ENCODE measurements at places on chromosomes 6 and 20.

DNA sequence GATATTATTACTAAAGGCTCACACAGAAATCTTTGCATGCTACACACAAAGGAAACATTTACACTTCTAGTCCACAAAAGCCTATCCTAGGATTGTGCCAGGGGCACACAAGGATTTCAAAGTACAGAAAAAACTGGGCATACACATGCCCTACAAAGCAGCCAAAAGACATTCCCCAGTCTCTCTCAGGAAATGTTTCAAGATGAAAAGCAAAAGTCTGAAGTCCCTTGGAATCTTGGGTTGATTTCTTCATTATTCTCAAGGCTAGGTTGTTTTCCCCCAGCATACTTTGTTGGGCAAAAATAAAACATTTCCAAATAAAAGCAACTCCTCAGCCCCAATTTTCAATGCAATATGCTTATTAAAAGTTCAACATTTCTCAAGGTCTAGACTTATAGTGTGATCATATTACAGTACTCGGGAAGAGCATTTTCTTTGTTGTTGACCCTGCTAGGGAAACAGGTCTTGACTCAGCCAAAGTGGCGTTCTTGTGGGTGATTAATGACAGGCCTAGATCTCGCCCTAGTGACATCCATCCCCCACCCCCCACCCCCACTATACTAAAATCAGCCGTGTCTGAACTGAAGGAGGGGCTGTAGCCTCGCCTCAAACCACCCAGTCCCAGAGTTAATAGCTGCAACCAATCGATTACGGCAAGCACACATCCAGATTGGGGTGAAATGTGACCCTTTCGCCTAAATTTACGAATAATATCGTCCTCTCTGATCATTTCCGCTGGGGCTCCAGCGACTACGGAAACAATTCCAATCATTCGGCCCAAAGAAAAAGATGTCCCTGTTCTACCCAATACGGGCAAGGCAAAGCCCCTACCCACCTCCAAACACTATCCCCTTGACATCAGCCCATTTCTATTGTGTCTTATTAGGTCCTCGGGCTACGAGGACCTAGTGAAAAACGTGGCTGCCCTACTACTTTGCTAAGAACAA is 1.4 kb downstream of the AKIRIN2 start:
- DNase-seq = no peak

GRCh38 chr20:21608777-21609176 is 94.9 kb upstream of the NKX2-2 start:
- DNase-seq = no peak

DNA sequence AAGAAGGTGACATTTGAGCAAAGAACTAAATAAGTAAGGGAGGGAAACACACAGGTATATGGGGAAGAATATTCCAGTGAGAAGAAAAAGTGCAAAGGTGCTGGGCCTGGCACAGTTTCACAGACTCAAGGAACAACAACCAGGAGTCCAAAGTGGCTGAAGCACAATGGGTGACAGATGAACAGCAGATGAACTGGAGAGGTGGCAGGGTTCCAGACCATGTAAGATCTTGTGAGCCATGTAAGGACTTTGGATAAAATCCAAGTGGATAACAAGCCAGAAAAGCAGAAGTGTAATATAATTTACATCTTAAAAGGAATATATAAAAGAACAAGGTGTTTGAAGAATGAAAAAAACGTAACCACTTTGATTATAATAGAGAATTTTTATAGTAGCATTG is 87.9 kb downstream of the MMS22L start:
- DNase-seq = no peak

GRCh38 chr6:106527979-106528378 is 101.3 kb downstream of the RTN4IP1 start:
- no peak for DNase-seq

GRCh38 chr6:73898599-73898998 is 202.6 kb downstream of the CD109 start:
- no peak for DNase-seq

DNA sequence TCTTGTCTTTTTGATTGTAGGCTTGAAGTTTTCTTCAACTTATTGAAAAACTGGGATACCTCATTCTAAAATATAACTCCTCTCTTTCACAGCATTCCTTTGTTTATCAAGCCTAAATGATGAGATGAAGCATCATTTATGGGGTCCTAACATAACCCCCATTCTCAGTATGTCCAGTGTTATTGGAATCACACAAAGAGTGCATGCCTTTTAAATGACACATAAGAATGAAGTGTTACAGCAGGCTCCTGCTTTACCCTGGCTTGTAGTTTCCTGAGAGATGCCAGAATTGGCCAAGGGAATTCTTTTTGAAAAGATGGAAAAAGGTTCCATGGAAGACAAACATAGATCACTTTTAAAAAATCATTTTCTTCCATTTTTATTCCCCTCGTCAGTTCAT is 502.4 kb downstream of the BCKDHB start:
- no peak for DNase-seq

GRCh38 chr6:161526794-161527193 is 252.9 kb upstream of the AGPAT4 start:
- no peak for DNase-seq

GRCh38 chr6:66556936-66557335 is 849.9 kb upstream of the EYS start:
- DNase-seq = no peak

- peak; percentile 25 for DNase-seq
These were observed 8.0 kb downstream of the LAMA5 start for GRCh38 chr20:62359043-62359490.

DNA sequence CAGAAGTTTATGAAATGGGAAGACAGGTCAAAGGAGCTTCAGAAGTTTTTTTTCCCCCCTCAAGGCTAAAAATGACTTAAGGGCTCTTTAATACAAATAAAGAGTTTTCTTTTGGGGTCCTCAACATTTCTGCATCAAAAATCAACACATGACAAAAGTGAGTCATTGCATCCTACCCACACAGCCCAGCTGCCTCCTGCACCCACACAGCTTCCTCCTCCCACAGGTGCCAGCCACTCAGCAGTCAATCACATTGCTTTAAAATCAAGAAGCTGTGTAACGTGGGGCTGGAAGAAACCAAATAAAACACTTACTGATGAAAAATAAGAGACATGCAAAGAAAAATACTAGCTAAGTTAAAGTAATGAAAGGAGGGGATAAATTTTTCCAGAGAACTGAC is 68.5 kb downstream of the MAP3K5 start:
- no peak for DNase-seq

- no peak for DNase-seq
These were observed 51.4 kb downstream of the SRC start for GRCh38 chr20:37397076-37397953.

DNA sequence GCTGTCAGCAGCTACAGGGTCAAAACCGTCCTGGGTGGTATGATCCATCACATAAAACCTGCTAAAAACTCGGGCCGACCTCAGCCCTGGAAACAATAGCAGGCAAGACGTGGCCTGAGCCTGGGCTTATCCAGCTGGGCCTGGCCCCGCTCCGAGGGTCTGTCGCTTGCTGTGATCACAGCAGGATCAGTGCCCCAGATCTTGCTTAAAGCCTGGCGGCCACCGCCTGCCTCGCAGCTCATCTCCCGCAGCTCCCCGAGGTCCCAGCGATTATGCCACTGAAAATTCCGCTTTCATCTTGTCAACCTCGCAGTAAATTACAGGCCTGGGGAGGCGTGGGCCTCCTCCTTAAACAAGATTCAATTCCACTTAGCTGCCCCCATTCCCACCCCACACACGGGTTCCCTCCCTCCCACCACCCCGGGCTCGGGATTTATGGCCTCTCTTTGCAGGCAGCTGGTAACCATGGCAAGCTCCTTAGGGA is 40.1 kb downstream of the CDH22 start:
- DNase-seq = no peak

DNA sequence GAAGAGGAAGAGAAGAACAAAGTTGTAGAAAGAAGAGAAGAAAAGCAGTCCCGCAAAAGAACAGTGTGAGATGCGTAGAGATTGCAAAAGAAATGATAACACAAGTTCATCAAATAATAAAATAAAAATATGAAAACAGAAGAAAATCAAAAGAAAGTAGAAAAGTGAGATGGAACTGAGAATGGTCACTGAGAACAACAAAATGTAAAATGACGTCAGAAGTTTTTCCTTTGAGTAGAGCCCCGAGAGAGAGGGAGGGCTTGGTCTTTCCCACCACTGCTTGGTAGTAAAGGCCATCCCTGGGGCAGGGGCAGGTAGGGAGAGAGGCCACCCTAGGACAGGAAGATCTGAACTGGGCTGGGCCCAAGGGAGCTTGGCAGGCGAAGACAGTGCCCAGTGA is 533.7 kb downstream of the QKI start:
- DNase-seq = no peak

- DNase-seq = peak; percentile 41
These were observed 724 bp upstream of the CUL7 start for GRCh38 chr6:43054206-43054943.
